ENCODE measurements at places on chromosomes 5 and 9.

- no peak for DNase-seq
These were observed 31.4 kb downstream of the RXRA start for GRCh38 chr9:134357631-134358025.

- no peak for DNase-seq
These were observed 19.1 kb downstream of the GLRA1 start for GRCh38 chr5:151905557-151905961.

DNA sequence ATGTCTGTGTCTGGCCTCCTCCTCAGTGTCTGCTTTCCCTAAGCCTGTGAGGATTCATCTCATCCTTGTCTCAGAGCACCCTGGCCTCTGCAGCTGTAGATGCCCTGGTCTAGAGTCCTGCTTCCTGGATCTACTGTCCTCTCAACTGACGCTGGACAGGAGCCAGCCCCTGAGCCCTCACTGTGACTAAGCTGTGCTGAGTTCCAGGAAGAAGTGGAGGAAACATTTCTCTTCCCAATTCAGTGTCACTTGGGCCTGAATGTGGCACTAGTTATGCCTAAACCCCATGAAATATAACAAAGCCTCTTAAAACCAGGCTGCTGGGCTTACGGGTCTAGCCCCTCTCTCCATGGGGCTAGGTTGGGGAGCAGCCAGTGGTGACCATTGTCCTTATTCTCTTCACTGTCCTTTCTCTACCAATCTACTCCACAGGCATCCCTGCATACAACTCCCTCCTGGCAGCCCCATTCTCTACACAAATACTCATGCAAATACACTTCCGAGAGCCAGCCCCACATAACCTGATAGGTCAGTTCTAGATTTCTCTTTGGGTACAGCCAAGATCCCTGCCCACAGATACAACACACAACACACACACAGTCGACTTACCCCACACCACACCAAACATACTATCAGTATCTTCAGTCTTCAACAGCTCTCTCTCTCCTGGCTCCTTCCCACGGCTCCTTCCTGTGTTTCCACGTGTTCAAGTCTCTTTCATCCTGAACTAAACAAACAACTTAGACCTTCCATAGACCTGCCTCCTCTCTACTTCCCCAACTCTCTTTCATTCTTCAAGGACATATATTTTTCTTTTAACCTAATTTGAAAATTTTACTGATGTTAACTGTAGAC, 220.8 kb downstream of the SNX18 start:
- no peak for DNase-seq

DNA sequence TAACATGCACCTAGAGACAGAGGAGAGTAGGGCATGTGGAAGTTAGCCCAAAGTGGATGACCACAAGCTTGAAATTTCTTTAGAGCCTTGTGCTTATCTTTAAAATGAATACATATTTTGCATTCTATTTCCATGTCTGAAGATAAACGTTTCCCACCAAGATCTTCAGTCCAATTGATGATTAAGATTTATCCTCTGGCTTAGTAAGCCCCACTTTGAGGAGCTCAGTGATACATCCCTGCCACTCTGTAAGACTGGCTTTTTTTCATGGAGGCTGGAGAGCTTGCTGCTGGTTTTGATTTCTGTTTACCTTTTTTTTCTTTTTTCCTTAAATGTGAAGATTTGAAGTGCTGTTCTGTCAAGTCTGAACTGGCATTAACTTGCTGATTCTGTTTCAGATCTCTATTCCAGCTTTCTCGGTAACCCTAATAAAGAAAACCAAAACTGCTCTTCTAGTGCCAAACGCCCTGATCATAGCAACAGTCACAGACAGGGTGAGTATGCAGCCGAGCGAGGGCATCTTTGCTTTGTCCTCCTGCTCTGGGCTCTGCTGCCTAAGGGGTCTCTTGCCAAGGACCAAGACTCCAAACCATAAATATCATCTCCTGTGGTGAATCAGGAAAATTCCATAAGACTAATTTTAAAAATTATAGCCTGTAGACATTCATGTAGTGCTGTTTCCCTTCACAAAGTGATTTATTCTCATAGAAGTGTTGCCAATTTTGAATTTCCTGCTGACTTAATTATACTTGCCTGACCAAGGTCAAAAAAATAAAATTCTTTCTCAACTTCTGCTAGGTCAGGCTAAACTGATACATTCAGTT, 54.3 kb downstream of the GRAMD2B start:
- no peak for DNase-seq

DNA sequence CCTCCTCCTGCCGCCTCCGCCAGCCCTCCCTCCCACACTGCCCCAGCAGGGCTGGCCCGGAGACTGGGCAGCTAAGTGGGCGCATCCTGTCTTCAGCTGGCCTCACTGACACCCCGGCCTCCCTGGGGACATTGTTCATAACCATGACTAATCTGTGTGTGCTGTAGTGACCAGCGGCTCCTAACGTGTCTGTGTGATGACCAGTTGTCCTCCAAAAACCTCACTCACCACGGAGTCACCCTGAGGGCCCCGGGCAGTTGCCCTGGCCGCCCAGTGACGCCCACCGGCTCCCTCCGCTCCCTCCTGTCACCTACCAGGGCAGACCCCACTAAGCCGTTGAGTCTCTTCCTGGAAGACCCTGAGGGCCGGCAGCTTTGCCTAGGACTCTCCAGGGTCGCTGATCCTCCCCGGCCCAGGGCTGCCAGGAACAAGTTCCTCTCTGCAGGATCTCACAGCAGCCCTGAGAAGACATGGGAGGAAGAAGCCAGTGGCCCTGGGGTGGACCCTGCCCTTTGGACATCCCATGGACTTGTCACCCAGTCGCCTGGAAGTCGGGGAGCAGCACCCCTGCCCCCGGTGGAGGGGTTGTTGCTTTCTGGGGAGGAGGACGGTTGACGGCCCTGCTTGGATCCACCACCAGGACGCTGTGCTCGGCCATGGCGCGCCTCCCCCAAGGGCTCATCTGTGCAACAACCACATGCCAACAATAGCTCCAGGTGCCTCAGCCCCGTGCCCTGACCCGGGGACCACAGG, 110.2 kb upstream of the LMX1B start:
- DNase-seq = no peak

- peak; percentile 56 for DNase-seq
These were observed 57.9 kb upstream of the IER5L start for GRCh38 chr9:129235931-129236331.

DNA sequence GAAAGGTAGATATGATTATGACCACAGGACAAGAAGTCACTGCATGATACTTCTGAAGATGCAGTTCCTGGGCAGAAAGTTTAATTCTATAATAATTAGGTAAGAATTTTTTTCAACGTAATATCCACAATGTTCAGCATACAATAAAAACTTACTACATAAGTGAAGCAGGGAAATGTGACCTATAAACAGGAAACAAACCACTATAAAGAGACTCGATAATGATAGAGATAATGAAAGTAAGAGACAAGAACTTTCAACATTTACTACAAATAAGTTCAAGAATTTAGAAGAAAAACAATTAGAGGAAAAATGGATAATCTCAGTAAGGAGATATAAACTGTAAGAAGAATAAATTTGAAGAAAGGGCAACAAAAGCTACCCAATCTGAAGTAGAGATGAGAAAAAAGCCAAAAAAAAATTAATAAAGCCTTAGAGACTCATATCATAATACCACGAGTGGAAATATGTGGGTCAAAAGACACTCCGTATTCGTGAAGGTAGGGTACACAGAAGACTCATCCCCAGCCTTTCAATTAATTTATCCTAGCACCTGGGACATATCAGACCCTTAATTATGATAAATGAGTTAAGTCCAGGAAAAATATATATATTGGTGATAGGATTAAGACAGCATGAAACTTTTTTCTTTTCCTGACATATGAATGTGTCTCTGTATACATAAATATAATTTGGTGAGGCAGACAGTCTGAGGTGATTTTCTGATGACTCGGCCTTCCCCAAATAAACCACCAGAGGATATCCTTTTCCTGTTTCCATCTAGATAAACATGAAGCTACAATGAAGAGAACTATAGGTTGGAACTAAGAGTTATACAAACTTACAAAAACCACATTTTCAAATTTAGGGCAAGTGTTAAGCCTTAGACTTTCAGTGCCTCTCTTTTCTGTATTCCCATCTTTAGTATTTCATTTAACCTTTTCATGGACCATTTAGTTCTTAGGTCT, 120.4 kb downstream of the RAPGEF6 start:
- DNase-seq = peak; percentile 15

DNA sequence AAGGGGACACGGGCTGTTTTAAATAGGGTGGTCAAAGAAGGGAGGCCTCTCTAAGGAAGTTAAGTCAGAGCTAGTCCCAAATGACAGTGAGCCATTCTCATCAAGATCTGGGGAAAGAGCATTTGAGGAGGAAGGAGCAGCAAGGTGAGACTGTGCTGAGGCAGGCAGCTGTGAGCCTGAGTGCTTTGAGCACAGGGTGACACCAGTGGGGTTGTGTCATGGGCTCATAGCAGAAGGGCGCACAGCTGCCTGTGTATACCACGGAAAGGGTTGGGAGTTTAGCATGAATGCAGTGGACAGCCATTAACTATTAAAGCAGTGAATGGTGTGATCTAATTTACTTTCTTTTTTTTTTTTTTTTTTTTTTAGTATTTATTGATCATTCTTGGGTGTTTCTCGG, 19.2 kb downstream of the DMRT1 start:
- no peak for DNase-seq

GRCh38 chr5:39267186-39267585, 47.8 kb upstream of the FYB1 start:
- no peak for DNase-seq

GRCh38 chr5:78522476-78523260, 125.9 kb downstream of the LHFPL2 start:
- DNase-seq = no peak

DNA sequence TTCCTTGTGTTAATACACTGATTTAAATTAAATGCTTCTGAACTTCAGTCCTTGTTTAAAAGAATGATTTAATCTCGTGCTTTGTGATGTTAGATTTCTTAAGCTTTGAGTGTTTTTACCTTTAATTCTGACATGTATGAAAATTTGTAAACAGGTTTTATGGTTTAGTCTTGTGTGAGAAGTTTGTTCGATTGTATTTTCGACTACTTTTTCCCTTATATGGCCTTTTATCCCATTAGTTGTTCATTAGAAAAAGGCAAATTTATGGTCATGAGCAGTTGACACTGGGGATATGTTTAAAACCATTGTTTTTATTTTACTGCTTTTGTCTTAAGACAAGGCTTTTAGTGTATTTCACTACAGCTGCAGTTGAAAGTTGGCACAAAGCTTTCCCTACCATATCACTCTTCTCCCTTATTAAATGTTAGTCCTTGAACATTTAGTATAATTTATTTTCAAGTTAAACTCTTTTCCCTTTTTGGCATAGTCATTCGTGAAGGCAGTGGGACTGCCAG, 3.3 kb downstream of the UBE2R2 start:
- no peak for DNase-seq

DNA sequence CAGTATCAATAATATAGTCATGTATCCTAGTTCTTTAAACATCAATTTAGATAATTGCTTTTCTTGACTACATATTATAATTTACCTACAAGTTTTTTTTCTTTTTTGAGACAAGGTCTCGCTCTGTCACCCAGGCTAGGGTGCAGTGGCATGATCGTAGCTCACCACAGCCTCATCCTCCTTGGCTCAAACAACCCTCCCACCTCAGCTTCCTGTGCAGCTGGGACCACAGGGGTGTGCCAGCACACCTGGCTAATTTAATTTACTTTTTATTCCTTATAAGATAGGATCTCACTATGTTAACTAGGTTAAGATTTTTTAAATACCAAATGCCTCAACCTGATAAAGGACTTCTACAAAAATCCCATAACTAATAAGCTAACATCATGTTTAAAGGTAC, 21.1 kb downstream of the UIMC1 start:
- DNase-seq = peak; percentile 7

- no peak for DNase-seq
These were observed 72.7 kb downstream of the SMIM23 start for GRCh38 chr5:171858303-171858702.

DNA sequence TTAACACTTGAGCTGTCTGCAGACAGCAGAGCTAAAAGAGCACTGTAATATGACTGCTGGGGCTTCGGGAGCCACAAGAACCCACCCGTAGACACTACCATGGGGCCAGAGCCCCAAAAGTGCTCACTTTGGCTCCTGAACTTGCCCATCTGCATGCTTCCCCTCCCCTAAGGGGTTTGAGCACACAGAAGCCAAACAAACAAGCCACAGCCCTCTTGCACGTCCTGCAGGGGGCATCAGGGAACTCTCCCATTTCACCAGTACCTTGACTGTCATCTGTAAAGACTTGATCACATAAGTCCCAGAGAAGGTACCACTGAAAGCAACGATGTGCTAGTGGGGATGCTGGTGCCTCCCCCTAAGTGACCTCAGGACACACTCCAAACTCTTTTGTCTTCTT, 681.8 kb downstream of the SEMA5A start:
- DNase-seq = no peak

DNA sequence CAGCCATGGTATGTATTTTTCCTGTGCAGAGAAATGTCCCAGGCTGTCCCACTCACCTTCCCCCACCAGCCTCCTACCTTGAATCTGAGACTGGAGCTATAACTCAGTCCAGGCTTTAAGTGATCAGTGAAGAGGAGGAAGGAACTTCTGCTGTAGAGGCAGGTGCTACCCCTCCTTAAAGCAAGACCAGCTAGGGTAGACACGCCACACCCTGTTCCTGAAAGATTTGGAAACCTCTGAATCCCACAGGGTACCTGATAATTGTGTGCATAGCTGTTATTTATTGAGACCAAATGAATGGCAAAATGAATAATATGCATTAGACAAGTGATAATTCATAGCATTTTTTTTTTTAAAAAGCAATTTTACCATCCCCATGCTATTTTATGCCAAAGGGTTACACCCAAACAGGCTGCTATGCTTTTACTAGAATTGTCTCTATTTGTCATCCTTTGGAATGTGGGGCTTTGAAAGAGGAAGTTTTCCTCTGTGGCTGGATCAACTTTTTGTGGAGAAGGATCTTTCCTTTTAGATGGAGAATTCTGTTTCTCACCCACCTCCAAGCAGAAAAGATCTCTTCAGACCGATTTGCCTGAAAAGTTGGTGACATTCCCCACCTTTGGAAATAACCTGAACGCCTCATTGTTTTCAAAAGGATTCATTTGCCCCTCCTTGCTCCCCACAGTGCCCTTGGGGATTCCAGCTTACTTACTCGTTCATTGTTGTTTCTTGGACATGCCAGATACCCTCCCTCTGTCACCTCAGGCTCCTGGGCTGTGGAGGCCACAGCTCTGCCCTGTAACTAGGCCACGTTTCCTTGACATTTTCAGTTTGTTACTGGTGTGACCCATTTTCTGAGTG, 248.7 kb downstream of the NR3C1 start:
- no peak for DNase-seq

DNA sequence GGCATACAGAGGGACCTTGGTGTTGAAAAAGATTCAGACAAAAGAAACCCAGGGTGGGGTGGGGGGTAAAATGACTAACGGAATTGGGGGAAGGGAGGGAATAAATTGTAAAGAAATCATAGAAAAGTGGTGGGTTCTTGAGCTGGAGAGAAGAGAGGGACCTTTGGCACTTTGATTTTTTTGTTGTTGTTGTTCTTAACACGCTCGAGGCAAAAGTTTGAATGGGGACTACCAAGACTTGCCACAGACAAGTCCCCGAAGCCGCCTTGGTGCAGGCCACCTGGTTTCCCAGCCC, 616 bp downstream of the VCAN start:
- no peak for DNase-seq

- no peak for DNase-seq
These were observed 390.0 kb downstream of the DTWD2 start for GRCh38 chr5:118598311-118598710.

- DNase-seq = no peak
These were observed 256.9 kb upstream of the ST8SIA4 start for GRCh38 chr5:101160002-101160401.

- no peak for DNase-seq
These were observed 16.2 kb downstream of the SMIM23 start for GRCh38 chr5:171801839-171802238.

GRCh38 chr5:78881884-78882283, 103.2 kb downstream of the ARSB start:
- DNase-seq = no peak
